Activated CD8-positive, alpha-beta T cell treated with anti-CD3 and anti-CD28 coated beads for 36 hours (primary cell): ENCODE measurements at places on chromosomes 11 and 22. TPM values are rescaled to one million over a fixed set of nuclear protein-coding genes. Genes with fewer than 3 reads are reported as not detected.

Gene DGCR6
- 0.88 TPM for total RNA-seq

Gene RBFOX2
- 3.1 TPM for total RNA-seq

Gene ADM2
- total RNA-seq, result 6.8 TPM

Gene ZPR1
- 89.9 TPM for total RNA-seq

Gene ZBTB16
- total RNA-seq, result 10.1 TPM

Gene KDM4E
- total RNA-seq, result not detected

Gene MRGPRX3
- not detected for total RNA-seq

Gene TUBA8
- 0.85 TPM for total RNA-seq

Gene FOLR1
- not detected for total RNA-seq
